ENCODE measurements at places on chromosomes 3 and 15.

GRCh38 chr3:50564321-50564720, 3.2 kb downstream of the C3orf18 start:
- no peak for DNase-seq

DNA sequence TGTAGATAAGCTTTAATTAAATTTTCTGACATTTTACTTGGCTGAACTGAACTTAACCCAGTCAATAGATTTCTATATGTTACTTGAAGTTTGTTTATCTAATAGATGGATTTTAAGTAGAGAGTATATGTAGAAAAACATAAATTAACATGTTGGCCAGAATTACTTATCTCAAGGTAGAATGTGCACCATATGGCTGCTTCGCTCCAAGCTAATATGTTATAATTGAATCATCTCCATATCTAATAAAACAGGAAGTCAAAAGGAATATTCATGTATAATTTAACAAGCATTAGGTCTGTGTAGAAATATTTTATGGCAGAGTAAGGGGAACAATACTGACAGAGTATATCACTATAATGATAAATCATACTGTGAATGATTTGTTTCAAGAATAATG, 650.7 kb upstream of the ALCAM start:
- no peak for DNase-seq

- no peak for DNase-seq
These were observed 130.9 kb downstream of the DNAJB8 start for GRCh38 chr3:128335621-128336296.

GRCh38 chr3:168615493-168616020, 519.8 kb upstream of the GOLIM4 start:
- DNase-seq, result no peak

GRCh38 chr15:50753463-50753862, 12.0 kb downstream of the SPPL2A start:
- DNase-seq, result no peak

- no peak for DNase-seq
These were observed 96.7 kb upstream of the KCNMB2 start for GRCh38 chr3:178439504-178439903.

- no peak for DNase-seq
These were observed 53.7 kb upstream of the MAGI1 start for GRCh38 chr3:66092175-66092995.

- no peak for DNase-seq
These were observed 233.0 kb upstream of the PROK2 start for GRCh38 chr3:72017935-72018334.

DNA sequence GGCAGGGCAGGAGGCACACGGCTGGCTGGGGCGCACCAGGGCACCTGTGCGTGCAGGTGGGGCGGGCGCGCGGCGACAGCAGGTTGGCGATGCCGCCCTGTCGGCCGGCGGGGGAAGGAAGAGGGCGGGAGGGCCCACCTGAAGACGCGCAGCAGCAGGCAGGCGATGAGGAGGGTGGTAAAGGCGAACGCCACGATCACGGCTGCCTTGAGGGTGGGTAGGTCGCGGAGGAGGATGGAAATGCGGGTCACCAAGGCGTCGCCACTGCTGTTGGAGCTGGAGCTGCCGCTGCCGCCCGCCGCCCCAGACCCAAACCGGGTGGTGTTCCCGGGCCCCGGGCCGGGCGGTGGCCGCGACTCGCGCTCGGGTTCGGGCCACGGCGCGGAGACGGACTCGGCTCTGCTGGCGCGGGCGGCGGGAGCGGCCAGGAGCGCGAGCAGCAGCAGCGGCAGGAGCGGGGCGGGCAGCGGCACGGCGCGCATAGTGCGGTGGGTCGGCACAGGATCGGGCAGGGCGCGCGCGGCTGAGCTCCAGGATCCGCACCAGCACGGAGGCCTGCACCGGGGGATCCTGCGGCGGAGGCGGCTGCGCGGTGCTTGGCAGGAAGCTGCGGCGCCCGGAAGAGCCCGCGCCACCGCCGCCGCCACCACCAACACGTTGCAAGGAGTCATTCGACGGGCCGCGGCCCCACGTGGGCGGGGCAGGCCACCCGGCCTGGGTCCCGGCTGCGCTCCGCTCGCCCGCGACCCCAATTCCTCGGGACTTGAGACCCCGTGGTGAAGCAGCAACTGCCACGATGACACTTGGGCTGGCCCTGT, at the start of gene FAM174B:
Gene FAM174B, minus strand, starts transcription at position 598 of the 818 bp plus-strand sequence.
- no peak for DNase-seq

DNA sequence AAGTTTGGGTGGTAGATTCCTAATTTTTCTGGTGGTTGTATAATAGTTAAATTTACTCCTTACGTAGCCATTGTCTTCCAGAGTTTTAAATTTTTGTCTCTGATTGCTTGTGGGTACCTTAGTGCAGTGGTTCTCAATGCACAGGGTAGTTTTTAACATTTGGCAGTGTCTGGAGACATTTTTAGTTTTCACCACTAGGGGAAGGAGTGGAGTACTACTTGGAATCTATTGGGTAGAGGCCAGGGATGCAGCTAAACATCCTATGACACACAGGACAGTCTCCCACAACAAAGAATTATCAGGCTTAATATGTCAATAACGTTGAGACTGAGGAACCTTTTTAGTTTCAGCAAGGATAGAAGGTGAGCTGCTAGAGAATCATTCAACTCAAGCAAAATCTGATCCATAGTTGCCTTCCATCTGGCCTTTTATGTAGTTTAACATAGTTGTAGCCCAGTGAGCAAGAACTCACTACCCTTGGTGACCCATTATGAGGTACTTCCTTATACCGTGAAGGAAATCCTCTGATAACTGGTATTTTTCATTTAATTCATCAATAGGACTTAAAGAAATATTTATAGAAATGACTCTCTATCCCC, 8.6 kb upstream of the STX19 start:
- DNase-seq, result no peak

DNA sequence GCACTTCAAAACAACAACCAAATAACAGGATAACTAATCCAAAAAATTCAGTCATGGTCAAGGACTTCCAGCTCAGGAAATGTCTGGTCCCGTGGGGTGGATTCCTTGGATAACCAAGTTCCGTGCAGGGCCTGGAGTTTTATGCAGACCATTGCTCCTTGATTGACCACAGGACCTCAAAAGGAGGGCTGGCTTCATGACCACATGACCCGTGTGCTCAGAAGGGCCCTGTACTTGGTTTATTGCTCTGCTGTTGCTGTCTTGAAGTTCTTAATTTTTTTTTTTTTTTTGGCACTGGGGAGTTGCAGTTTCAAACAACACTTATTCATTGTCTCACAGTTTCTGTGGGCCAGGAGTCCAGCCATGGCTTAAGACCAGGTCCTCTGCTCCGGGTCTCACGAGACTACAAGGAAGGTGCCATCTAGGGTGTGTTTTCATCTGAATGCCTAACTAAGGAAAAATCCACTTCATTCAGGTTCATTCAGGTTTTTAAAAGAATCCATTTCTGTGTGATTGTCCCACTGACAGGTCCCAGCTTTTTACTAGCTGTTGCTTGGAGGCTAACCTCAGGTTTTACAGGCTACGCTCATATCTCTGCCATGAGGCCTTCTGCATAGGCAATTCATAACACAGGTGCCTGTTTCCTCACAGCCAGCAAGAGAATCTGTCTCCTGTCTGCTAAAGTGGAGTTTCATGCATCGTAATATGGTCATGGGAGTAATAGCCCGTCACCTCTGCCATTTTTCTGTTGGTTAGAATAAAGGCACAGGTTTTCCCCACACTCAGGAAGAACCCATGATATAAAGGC, 65.3 kb downstream of the FLNB start:
- no peak for DNase-seq

All from activated gamma-delta T cell treated with anti-CD3 and anti-CD28 coated beads, Interleukin-2, amount 50 U/mL, for 16 hours (primary cell).